GM23248 (cell line): ENCODE measurements at places on chromosomes 11 and 22. TPM values are rescaled to one million over a fixed set of nuclear protein-coding genes. Genes with fewer than 3 reads are reported as not detected.

- no peak overlapping the region for H3K27ac ChIP-seq
- H3K36me3 ChIP-seq = no peaks in the 10 kb centered on the region
- no peaks in the 10 kb centered on the region for H3K27me3 ChIP-seq
- no peak for DNase-seq
- no peaks in the 10 kb centered on the region for H3K4me1 ChIP-seq
- no peak overlapping the region for H3K4me3 ChIP-seq
These were observed 636.0 kb downstream of the TBC1D22A start for GRCh38 chr22:47398491-47398890.

DNA sequence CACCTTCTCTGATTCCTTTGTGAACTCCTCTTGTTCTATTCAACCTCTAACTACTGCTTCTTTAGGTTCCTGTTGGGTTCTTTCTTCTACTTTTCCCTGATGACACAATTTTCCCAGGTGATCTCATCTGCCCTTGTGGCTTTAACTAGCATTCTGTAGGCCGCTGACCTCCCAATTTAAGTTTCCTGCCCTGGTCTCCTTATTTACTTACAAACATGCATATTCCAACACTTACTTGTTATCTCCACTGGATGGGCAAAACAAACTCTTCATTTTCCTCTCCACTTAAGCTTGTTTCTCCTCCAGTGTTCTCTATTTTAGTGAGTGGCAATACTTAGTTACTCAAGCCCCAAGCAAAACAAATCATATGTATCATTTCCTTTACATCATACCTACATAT, 734.5 kb downstream of the METTL15 start:
- no peaks in the 10 kb centered on the region for H3K36me3 ChIP-seq
- H3K4me3 ChIP-seq = no peak overlapping the region
- H3K27ac ChIP-seq = no peak overlapping the region
- H3K27me3 ChIP-seq = no peaks in the 10 kb centered on the region

INS gene
- not detected in 2 replicates for total RNA-seq

- no peak for DNase-seq
- no peaks in the 10 kb centered on the region for H3K36me3 ChIP-seq
- no peaks in the 10 kb centered on the region for H3K4me1 ChIP-seq
- H3K27me3 ChIP-seq = peaks cover 18% of the 10 kb centered on the region
- H3K4me3 ChIP-seq = no peak overlapping the region
These were observed 3.3 kb upstream of the WNT7B start for GRCh38 chr22:45980268-45980570.

GGTLC2 gene
- total RNA-seq = not detected in 2 replicates

PIH1D2 gene
- 0.86 and 1.0 TPM in 2 replicates for total RNA-seq

DDTL gene
- not detected in 2 replicates for total RNA-seq

DNA sequence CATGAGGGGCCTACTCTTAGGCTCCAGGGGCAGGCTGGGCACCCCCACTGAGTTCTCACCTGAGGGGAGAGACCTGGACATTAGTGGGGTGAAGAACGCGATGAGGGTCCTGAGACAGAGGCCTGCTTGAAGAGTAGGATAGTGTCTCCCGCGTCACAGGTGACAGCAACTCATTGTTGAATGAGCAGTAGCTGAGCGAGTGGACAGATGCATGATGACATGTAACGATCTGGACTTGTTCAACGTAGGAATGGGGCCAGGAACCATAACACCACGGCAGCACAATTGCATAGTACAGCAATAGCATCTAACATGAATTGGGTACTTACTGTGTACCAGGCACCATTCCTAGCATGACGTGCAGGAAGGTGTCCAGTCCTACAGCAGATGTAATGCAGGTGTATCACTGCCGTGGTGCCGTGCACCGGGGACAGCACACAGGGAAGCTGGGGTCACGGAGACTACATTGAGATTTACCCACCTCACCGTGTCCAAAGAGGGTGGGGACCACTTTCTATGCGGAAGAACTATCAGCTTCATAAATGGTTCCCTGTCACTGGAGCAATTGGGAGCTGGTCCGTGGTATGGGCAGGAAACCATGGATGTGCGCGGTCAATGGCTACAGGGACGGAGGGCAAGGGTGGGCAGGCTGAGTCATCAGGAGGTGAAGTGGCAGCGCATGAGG, 1019.1 kb downstream of the TBC1D22A start:
- H3K27ac ChIP-seq = no peak overlapping the region
- no peaks in the 10 kb centered on the region for H3K4me1 ChIP-seq
- no peak for DNase-seq
- H3K27me3 ChIP-seq = no peaks in the 10 kb centered on the region

DNA sequence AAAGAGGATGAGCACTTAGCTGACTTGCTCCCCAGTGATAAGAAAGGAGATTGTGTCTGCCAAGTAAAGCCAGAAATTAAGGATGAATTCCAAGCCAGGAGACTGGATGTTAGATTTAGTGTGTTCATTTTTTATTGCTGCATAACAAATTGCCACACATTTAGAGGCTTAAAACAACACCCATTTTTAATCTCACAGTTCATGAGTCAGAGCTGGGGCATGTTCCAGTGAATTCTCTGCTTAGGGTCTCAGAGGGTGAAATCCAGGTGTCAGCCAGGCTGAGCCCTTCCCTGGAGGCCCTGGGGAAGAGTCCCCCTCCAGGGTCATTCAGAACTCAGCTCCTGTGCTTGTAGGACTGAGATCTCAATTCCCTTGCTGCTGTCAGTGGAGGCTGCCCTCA, 352.8 kb downstream of the BUD13 start:
- H3K4me1 ChIP-seq = no peaks in the 10 kb centered on the region
- H3K4me3 ChIP-seq = no peak overlapping the region
- H3K27me3 ChIP-seq = no peaks in the 10 kb centered on the region
- H3K36me3 ChIP-seq = no peaks in the 10 kb centered on the region
- no peak overlapping the region for H3K27ac ChIP-seq
- no peak for DNase-seq

DNA sequence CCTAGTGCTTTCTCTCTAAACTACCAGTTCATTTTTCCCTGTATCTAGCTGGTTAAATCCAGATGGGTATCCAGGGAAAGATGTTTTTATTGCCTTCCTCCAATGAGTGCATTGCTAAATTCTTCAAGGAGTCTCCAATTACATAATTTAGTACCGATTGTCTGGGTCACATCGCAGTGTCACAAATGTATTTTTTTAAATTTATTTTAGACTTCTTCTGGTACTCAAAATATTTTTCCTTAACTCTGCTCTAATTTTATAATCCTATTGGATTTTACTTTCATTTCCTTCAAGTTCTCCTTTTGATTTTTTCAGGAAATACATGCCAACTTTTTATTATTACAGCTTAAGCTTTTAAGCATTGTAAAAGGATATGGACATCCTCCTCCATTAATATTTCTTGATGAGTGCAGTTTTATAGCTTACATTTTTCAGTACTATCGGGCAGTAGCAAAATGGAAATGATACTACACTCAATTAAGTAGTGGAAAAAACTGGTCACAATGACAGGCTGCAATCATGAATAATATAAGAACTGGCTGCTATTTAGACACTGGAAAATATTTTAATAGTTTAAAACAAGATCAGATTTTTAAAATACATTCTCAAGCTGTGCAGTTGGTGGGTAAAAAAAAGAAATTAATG, 20.3 kb downstream of the BBOX1 start:
- DNase-seq = no peak
- H3K27ac ChIP-seq = no peak overlapping the region
- no peak overlapping the region for H3K4me3 ChIP-seq
- no peaks in the 10 kb centered on the region for H3K36me3 ChIP-seq
- H3K27me3 ChIP-seq = no peaks in the 10 kb centered on the region
- H3K4me1 ChIP-seq = peaks cover 12% of the 10 kb centered on the region; the same call in 1 of the 2 replicates

DNA sequence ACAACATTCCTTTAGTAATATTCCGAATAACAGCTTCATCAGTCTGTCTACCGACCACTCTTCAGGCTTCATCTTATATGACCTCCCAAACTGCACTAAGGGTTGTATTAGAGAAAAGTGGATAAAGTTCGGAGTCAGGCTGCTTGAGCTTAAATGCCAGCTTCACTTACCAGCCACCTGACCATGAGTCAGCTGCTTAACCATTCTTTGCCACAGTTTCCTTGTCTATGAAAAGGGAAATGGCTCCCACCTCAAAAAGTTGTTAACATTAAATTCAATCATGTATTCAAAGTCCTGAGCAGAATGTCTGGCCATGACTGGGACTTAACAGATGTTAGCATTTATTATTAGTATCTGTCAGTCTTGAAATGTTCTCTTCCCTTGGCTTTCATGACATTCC, 20.9 kb downstream of the LIMK2 start:
- H3K27me3 ChIP-seq = no peaks in the 10 kb centered on the region
- 0 out of 2 replicates have a peak, but pooled peaks cover 8% of the 10 kb centered on the region for H3K4me1 ChIP-seq
- H3K36me3 ChIP-seq = no peaks in the 10 kb centered on the region; the same call in 1 of the 2 replicates
- H3K27ac ChIP-seq = no peak overlapping the region

DNA sequence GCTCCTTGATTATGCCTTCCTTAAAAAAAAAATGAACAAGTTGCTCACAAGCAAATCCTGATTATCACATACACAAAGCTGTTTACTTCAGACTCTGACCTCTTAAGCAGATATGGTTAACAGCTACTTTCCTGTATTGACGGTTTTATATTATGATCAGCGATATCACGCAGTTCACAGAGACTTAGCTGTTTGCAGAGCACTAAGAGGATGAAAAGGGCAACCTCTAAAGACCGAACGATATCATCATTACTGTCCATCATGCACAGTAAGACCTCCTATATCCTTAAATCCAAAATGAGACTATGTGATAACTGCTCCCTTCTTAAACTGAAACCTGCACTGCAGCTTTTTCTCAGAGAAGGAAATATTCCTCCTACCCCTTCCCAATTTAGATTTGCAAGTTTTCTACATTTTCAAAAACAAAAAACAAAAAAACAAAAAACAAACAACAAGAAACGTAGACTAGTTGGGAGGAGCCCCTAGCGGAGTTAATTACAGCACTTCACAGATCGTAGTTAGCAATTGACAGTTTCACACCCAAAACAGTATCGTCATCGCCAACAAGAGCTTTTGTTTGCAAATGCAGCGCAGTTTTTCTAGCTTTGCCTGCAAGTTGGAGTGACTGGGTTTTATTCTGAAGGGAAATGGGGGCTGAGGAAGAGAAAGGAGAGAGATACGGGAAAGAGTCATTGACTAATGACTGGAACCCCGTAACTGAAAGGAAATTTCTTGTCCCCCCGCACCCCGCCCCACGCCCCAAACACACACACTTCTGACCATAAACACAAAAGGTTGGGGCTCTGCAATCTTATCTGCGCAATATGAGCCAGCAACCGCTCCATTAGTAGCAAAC, 1.2 kb downstream of the DDX6 start:
- H3K27me3 ChIP-seq = no peaks in the 10 kb centered on the region
- peak overlapping the region; percentile 98 for H3K4me3 ChIP-seq
- H3K4me1 ChIP-seq = peaks cover 22% of the 10 kb centered on the region
- H3K27ac ChIP-seq = peak overlapping the region; percentile 97
- DNase-seq = peak; percentile 60

DNA sequence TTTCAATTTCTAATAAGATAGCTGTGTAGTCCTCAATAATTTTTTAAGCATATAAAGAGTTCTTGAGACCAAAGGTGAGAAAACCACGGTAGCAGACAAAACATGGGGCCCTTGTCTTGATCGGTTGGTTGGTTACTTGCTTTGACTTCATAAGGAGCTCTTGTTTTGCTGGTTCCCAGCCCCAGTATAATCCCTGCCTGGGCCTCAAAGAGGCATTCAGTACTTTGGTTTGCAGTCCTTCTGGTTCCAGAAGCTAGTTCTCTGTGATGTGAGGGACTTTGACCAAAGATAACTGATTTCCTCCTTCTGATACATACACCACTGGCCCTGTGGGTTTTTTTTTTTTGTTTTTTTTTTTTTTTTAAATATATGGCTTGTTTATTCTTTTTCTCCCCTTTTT, 17.1 kb downstream of the MARK2 start:
- H3K27ac ChIP-seq = no peak overlapping the region

SAMM50 gene
- 37.8 and 48.3 TPM in 2 replicates for total RNA-seq

TRIM44 gene
- 17.3 and 37.1 TPM in 2 replicates for total RNA-seq

- no peak overlapping the region for H3K27ac ChIP-seq
- no peak overlapping the region for H3K4me3 ChIP-seq
- no peak for DNase-seq
- no peaks in the 10 kb centered on the region for H3K27me3 ChIP-seq
- H3K4me1 ChIP-seq = no peaks in the 10 kb centered on the region
These were observed 593.6 kb downstream of the CNTN5 start for GRCh38 chr11:99614352-99614751.

DNA sequence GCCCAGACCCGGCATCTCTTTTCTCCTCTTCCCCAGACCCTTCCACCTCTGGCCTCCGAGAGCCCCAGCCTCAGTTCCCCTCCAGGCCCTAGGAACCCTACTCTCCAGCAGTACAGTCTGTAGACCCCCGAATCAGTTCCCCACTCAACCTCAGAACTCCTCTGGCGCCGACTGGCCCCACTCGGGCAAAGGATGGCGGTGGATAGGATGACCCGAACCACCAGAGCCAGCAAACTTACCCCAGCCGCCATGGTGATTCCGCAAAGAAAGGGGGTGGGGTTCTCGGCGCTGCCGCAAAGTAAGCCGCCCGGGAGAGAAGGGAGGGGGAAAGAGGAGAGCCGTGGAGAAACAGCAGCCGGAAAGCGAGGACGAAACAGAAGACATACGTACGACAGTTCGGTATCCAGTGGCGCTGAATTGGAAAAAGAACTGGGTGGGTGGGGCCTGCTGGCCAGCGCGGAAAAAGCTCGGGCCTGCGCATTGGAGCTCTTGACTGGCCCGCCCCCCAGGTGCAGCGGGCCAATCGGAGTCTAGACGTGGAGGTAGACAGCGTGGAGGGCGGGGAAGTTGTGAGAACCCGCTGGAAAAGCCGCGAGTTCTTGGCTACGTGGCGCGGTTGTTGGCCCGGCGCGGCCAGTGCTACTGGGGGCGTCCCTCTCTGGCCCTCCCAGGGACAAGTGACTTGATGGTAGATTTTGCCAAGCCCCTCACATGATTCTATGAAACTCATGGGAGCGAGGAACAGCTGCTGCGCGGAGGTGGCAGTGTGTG, at the start of gene EEF1G:
Gene EEF1G (minus strand): TSS at position 300 of the 771 bp plus-strand sequence. CDS start 49 bp downstream, at position 251.
- H3K4me3 ChIP-seq = peak within 1 kb of the TSS; percentile 94
- H3K27me3 ChIP-seq = no peaks in the 10 kb centered on the region
- H3K36me3 ChIP-seq = peaks cover 34% of the 10 kb centered on the region
- peak; percentile 100 for DNase-seq

CD248 gene
- total RNA-seq = 212 and 230 TPM in 2 replicates

GRCh38 chr11:18222814-18223421, 13.7 kb downstream of the SAA4 start:
- no peaks in the 10 kb centered on the region for H3K36me3 ChIP-seq
- H3K4me1 ChIP-seq = no peaks in the 10 kb centered on the region
- no peak overlapping the region for H3K27ac ChIP-seq
- no peak for DNase-seq
- H3K27me3 ChIP-seq = peaks cover 10% of the 10 kb centered on the region
- no peak overlapping the region for H3K4me3 ChIP-seq

IMMP1L gene
- total RNA-seq = 6.6 and 8.8 TPM in 2 replicates

GRCh38 chr11:1487091-1487850, 692 bp upstream of the MOB2 start:
- H3K36me3 ChIP-seq = no peaks in the 10 kb centered on the region
- H3K4me3 ChIP-seq = no peak overlapping the region
- H3K4me1 ChIP-seq = no peaks in the 10 kb centered on the region
- no peak for DNase-seq

DNA sequence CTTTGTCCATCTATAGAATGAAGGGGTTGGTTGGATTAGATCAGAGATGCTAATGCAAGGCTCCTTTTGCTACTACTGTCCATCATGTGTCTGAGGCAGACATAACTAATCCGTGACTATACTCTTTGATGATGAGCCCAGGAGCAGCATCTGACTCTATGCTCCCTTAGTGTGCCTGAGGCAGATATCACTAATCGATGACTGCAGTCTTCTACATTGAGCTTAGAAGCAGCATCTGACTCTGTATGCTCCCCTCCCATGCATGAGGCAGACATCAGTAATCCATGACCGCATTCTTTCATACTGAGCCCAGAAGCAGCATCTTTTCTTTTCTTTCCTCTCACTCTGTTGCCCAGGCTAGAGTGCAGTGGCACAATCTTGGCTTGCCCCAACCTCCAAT, 4.2 kb downstream of the TCN2 start:
- no peak overlapping the region for H3K27ac ChIP-seq
- no peak overlapping the region for H3K4me3 ChIP-seq
- H3K4me1 ChIP-seq = peaks cover 17% of the 10 kb centered on the region
- peak; percentile 57 for DNase-seq
